ENCODE measurements at places on chromosomes 16 and 17.
A peak's percentile ranks its signal among the peaks of the same experiment; 100 is the strongest.

DNA sequence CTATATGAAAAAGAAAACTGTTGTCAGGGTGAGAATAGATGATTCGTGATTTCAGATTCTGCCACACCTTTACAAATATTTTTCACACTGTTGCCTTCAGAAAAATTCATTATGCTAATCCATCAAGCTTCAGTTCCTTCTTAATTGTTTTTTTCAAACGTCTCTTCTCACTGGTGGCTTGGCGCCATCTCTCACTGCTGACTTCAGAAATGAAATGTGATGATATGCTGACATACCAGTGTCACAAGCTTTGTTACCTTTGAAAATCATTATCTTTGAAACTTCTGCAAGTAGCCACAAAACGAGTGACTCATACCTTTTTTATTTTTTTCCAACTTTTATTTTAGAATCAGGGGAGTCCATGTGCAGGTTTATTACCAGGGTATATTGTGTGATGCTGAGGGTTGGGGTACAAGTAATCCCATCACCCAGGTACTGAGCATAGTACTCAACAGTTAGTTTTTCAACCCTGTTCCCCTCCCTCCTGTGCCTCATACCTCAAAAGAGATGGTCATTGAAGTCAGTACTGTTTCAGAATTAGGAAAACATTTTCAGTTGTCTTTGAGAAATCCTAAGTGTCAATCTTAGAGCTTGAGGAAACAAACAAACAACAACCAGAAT, 14.0 kb upstream of the KRT222 start:
- no peak for DNase-seq

GRCh38 chr16:68074850-68075555, 10.2 kb upstream of the NFATC3 start:
- no peak for DNase-seq

DNA sequence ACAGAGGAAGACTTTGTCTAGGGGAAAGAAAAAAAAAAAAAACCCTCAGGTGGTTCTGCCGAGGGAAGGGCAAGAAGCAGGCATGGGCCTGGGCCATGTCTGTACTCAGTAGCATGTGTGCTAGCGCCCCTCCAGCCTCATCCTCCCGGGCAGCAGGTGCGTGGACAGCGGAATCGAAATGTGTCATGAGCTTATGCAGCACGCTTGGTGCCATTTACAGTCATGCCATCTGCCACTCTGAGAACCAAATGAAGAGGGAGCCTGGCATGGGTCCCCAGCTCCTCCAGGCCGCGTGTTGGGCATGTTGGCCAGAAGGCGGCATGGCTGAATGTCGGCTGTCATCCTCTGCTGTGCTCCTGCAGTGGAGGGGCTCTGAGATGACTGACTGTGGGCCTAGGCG, 31.4 kb downstream of the CRAMP1 start:
- DNase-seq, result no peak

DNA sequence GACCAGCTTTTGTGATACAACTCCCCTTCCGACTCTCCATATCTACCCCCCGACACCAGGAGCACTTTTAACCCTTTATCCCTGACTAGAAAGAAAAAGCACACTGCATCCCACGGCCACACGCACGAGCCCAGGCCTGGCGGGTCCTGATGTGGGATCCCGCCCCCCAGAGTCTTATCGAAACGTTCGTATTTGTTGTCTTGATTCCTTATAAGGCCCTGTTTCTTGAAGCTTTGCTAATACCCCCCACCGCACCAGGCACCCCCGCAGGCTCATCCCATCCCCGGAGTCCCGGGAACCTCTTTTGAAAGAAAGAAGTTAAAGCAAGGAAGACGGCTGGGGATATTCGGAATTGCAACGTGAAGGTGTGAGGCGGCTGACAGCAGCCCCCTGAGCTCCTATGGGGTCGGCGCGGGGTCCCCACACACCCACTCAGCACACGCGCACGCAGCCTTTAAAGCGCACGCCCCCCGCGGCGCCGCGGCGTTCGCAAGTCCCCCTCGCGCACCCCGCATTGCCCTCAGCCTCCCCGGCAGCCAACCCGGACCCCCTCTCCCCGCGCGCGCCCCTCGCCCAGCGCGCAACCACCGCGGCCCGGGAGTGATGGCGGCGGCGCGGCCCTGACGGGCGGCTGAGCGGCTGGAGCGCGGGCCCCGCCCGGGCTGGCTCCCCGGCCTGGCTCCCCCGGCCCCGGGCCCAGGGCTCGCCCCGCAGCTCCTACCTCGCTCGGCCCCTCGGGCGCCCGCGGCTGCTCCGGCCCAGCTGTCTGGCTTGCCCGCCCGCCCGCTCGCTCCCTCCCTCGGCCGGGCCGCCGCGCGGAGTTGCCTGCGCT, 448 bp downstream of the STAT5B start:
- DNase-seq, result peak; percentile 50

- peak; percentile 60 for DNase-seq
Measured at GRCh38 chr17:76623271-76624146, 20.0 kb downstream of the ST6GALNAC1 start.

- DNase-seq, result peak; percentile 36
Measured at GRCh38 chr17:81396722-81397313, 1.6 kb downstream of the BAHCC1 start.

- DNase-seq, result no peak
Measured at GRCh38 chr17:57511475-57512123, 233.5 kb downstream of the CCDC182 start.

DNA sequence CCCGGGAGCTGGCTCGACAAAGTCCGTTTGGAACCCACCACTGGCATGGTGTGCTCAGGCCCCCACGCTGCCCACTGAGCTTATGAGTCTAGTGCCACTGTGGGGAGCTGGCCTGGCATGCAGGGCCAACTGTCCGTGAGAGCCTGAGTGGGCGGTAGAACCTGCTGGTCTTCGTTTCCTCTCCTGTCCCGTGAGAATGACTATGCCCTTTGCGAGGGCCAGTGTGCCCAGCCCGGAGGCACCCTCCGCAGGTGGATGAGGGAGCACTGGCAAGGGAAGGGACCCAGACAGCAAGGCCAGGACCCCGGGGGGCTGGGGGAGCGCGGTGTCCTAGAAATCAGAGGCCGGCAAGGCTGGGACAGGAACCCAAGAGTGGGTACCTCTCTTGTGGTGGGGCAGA, 3.2 kb downstream of the BAIAP3 start:
- DNase-seq, result no peak

- DNase-seq, result peak; percentile 78
Measured at GRCh38 chr17:12070561-12070960, 49.9 kb downstream of the MAP2K4 start.

DNA sequence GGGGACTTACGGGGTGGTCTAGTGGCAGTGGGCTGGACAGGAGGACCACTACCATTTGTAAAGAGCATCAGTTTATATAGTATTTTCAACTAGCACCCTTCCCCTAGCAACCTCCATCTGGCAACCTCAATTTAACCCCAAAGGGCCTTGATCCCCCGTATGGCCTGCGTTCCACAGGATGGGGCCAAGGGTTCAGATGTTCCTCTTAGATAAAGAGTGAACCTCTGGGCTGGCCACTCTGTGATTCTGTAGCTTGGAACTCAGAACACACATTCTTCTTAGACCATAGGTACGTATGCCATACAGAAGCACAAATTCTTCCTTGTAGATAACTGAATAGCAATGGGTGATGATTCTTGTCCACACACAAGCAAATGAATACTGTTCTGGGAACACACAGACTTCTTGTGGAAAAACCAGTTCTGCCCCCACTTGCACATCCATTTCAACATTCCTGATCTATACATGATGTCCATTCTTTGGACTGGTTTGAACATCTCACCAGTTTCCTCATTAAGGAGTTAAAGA, 1.9 kb upstream of the GGA2 start:
- DNase-seq, result no peak

DNA sequence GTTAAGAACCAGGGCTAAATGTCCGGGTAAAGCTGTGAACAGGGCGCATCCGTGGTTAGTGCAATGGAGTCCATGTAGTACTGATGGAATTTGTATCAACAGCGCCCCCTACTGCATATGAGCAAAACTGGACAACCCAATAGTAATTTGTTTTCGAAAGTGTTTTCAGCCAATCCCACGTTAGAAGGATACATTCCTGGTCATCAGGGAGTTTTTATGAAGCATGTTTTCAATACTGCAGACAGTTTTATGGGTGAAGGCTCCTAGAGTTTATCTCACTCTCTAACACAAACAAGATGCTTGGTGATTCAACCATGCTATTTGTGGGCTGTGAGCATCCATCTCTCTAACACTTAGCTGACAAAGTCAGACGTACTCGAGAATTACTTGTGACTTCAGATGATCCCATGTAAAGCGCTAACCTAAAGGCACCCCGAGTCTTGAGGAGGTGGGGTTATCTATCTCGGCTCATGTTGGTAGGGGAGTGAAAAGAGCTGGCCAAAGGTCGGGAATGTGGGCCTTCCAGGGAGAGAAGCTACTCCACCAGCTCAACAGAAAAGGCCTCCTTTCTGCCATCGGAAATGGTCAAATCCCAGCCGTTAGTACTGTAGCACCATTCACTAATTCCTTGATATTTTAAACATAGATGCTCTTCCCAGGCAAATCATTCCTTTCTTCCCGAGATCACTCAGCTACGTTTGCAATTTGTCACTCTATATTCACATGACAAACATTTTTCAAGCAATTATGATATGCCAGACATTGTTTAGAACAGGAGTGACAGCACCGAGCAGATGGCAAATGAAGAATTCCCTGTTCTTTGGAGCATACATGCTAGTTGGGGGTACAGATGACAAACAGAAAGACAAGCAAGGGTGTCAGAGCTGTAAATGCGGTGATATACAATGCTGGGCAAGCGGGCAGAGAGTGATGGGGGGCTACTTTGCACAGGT, 46.9 kb upstream of the HNF1B start:
- DNase-seq, result no peak

GRCh38 chr17:65243838-65244625, 106.9 kb downstream of the RGS9 start:
- peak; percentile 43 for DNase-seq

DNA sequence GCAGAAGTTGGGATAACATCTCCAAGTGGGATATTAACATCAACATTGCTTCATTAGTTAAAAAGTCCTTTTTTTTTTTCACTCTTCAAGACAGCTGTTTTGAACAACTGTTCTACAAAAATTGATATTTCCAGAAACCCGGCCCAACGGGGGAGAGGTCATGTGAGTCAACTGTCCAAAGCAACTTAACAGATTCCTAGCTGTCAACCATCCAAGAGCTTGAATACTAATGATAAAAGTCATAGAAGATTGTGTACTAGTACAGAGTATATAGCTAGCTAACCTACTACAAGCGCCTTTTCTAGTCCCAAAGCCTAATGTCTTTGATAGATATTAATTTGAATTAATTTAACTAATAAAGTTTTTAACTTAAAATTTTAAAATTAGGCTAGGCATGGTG, 172.0 kb downstream of the CYB561 start:
- peak; percentile 80 for DNase-seq

Data from fibroblast of upper back skin (primary cell).